ENCODE measurements at places on chromosomes 3 and 15.

DNA sequence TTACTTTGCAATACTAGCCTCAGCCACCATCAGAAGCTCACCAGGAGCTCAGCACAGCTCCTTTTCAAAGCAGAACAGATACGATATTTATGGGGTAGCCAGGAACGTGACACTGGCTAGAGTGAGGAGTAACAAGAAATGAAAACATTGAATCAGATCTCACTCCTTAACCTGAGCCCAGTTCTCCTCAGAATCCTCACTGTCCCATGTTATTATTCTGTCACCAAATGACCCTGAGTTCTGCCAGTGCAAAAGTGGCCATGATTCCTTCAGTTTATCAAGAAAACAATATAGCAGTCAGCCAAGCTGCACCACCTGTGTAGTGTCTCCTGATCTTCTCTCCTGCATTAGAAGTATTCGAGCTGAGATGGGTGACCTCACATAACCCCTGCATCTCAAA is 956.7 kb downstream of the TUSC7 start:
- DNase-seq, result no peak

DNA sequence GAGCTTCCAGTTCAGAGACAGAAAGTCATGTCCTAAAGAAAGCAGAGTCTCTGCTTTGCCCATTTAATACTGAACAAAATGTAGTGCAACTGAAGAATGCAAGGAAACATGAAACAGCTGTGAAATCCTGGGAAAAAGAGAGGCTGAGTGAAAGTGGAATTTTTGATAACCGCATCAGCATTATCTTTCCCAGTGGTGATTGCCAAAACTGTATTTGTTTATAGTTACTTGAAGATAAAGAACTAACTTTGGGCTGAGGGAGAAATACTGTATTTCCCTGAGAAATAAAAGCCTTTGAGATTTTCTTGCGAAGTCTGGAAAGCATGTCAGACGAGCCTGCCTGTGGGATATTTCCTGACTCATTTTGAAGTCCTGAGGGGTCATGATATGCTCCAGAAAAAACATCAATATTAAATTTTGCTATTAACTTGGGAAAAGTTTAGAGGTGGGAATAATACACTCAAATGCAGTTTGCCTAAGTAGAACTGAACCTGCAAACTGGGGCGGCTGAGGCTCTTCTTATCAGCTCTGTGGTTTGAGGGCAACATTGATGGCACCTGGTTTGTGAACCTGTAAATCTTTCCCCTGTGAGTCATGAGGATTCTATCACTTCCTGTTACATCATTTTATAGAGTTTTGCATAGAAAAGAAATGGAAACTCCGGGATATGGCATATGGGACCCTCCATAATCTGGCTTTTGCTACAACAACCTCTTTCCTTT is 855.3 kb downstream of the MCTP2 start:
- no peak for DNase-seq

- DNase-seq, result no peak
Observed at GRCh38 chr3:185030399-185030798, 122.5 kb downstream of the C3orf70 start.

GRCh38 chr3:186779204-186779603 is 4.2 kb upstream of the EIF4A2 start:
- no peak for DNase-seq

GRCh38 chr3:194537732-194538247 is 51.0 kb upstream of the ATP13A3 start:
- no peak for DNase-seq

- DNase-seq, result no peak
Observed at GRCh38 chr3:89411201-89411600, 303.8 kb downstream of the EPHA3 start.

GRCh38 chr15:77474310-77474988 is 53.8 kb downstream of the HMG20A start:
- no peak for DNase-seq

GRCh38 chr3:8443829-8444791 is 57.5 kb upstream of the LMCD1 start:
- peak; percentile 47 for DNase-seq

DNA sequence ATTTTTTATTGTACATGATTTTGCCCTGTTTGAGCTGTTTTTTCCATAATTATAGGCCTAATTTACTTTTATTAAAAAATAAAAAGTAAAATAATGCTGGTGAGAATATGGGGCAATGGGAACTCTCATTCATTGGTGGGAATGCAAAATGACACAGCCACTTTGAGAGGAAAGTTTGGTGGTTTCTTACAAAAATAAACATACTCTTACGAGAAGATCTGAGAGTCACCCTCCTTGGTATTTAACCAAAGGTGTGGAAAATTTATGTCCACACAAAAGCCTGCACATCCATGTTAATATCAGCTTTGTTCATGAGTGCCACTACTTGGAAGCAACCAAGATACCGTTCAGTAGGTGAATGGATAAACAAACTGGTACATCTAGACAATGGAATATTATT is 9.8 kb downstream of the MUC13 start:
- DNase-seq, result no peak

DNA sequence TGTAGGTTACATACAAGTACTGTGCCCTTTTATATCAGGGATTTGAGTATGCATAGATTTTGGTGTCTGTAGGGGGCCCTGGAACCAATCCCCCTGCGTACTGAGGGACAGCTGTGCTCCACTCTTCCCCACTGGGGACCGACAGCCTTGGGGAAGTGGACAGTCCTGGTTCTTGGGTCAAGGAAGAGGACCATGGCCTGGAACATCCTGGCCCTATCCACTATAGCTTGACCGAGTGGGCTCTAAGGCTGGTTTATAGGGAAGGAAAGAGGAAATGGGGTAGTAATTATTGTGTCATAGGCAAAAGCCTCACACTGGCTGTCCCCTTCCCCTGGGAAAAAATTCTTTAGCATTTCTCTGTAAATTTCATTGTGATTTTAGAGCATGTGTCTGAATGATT is 49.5 kb downstream of the CRTC3 start:
- no peak for DNase-seq

- DNase-seq, result no peak
Observed at GRCh38 chr15:63971904-63972303, 74.4 kb downstream of the DAPK2 start.

- no peak for DNase-seq
Observed at GRCh38 chr15:100901702-100902435, 17.3 kb upstream of the LRRK1 start.

GRCh38 chr3:85007195-85008094 is 48.7 kb downstream of the CADM2 start:
- no peak for DNase-seq

DNA sequence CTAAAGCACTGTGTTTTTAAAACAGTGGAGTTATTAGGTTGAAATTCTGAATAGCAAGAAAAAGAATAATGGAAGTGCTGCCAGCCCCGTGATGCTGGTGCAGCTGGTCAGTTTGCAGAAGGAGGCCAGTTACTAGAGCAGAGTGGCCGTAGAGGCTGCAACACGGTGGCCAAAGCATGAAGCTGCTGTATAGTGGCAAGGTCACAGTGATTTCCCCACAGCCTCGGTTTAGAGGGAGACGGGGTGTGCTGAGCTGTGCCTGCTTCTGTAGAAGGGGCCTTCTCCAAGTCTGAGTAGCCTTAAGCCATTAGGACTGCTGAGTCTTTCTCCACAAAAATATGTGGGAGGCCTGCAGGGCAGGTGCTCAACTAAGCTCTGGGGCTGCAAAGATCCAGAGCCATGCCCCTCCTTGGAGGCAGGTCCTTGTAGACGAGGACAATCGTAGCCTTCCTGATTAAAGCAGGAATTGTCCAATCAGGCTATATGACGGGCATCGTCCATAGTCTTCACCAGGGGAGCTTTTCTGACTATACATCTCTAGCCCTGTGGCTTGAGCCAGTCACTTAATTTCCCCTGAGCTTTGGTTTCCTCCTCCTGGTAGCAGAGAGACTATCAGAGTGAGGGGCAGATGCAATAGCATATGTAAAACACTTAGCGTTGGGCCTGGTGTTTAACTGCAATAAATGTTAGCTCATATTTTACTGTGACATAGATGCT is 151.6 kb downstream of the PGPEP1L start:
- no peak for DNase-seq

DNA sequence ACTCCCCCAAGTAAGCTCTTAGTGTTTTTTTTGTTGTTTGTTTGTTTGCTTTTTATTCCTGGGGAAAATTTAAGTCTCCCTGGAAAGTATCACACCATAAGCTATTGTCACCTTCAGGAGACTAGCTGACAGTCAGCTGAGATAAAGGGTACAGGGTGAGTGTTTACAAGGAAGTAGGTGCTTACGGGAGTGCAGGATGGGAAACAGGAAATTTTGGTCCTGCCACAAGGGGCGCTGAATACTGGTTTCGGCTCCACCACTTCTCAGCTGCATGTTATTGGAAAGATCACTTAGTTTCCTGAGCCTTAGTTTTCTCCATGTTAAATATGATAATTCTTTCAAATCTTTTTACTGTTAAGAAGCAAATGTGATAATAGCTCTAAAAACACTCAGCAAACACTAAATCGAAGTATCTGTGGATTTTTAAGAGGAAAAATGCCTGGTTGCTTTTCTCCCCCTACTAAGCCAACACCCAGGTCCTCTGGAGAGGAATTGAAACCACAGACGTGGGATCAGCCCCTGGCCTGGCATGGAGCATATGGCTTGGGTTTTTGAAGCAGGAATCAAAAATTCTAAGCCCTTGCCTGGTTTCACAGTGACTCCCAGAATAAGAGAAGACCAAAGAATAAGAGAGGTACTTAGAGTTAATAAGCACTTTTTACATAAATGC is 90.7 kb downstream of the SCN11A start:
- DNase-seq, result peak; percentile 37

DNA sequence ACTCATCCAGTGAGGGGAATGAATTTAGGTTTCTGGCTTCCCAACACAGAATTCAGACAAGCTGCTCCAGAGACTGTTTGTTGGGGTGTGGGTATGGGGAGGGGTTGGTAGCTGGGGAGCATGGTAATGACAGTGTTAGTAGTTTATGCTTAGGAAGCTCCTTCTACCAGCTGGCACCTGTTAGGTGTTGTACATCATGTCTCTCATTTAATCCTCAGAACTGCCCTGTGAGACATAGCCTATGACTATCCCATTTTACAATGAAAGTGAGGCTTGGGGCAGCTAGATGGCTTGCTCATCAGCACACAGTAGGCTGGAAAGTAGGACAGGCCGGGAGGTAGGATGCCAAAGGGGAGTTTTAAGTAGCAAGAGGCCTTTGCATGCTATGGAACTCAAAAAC is 2.5 kb downstream of the EIF4E3 start:
- DNase-seq, result no peak

DNA sequence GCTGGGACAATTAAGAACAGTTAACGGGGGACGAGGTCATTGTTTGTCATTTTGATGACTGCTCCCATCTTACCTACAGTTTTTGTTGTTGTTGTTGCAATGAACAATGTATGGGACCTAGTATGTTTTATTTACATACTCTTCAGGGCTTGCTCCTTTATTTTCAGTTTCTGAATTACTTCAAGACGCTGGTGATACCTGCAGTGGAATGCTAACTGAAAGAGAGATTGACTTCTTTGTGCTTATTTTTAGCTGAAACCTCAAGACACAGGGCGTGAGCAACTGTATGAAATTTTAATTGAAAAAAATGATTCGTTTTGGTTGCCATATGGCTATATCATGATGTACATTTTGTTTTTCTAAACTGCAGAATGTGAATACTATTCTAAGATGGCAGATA is 297.9 kb downstream of the EDEM1 start:
- DNase-seq, result no peak

GRCh38 chr15:39860200-39860599 is 59.9 kb downstream of the GPR176 start:
- no peak for DNase-seq

GRCh38 chr3:126656371-126657134 is 1.6 kb upstream of the TXNRD3 start:
- no peak for DNase-seq

DNA sequence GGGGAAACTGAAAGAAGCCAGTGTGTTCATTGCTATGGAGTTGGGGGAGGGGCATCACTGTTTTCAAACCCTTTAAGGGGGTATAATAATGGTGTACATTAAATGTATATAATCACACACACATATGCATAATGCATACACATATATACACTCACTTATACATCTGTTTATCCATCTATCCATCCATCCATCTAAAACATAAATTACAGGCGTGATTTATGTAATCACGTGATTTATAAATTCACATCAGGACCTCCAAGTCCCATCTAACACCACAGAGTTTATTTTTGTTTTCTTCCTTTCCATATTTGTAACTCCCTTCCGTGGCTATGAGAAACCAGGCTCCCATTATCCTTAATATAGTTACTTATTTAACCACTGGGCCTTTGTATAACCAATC is 39.8 kb downstream of the GRAMD1C start:
- no peak for DNase-seq

- no peak for DNase-seq
Observed at GRCh38 chr15:31111091-31111647, 9.6 kb upstream of the TRPM1 start.

DNA sequence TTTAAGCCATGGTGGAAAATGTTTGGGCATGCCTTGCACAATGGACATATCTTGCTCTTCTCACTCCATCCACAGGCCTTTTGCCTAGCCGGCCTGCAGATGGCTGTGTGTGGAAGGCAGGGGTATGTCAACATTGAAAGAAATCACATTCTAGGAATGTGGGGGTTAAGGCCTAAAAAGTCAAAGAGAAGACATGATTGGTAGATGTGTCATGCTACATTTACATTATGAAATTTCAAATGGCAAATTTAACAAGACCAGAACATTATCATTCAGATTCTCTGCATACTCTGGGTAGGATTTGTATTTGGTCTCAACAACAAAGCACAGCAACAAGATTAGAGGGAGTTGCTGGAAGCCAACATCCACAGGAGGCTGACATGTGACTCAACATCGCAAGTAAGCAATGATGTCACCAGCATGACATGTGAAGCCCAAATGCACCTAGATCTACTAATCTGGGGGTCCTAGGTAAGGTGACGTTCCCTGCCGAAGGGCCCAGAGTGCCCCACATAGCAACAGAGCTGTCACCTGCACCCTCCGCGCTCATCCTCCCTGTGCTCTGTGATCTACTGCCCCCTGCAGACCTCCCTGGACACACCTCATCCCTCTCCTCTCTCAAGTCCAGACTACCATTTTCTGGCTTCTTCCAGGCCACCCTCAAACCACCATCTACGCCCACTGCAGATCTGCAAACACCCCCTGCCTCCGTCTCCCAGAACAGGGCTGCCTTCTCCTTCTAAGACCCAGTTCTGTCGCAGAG is 39.4 kb downstream of the CLDN18 start:
- peak; percentile 18 for DNase-seq

DNA sequence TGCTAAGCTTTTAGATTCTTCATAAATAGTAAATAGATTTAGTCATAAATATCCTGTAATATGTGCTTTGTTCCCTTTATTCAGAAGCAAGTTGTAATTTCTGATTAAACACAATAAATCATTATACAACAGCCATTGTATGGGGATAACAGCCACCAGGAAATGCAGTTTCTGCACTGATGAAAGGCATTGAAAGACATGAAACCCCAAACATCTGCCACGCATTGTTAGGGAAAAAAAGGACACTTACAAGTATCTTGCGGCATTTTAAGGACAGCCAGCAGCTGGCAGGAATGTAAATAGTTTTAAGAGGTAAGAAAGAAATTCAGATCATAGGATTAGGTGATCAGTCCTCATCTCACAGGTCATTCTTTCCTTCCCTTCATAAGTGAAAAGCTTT is 801.1 kb upstream of the LMCD1 start:
- no peak for DNase-seq

GRCh38 chr3:195227871-195228270 is 43.1 kb downstream of the XXYLT1 start:
- DNase-seq, result no peak

- DNase-seq, result no peak
Observed at GRCh38 chr3:25592510-25592968, 72.2 kb downstream of the TOP2B start.

GRCh38 chr3:197835509-197835908 is 44.5 kb downstream of the LRCH3 start:
- no peak for DNase-seq

- DNase-seq, result no peak
Observed at GRCh38 chr3:8539419-8539818, 37.8 kb downstream of the LMCD1 start.
